Natural killer cell (primary cell): ENCODE measurements at places on chromosomes 12 and 14.

- DNase-seq: no peak
Observed at GRCh38 chr12:48334808-48335207, 15.9 kb downstream of the ZNF641 start.

- DNase-seq: no peak
Observed at GRCh38 chr12:28794786-28795185, 354.3 kb upstream of the FAR2 start.

- no peak for DNase-seq
Observed at GRCh38 chr12:19802915-19803314, 363.6 kb downstream of the AEBP2 start.

- no peak for DNase-seq
Observed at GRCh38 chr14:52790756-52791222, 618 bp downstream of the GNPNAT1 start.

GRCh38 chr12:93292731-93293566, 84.8 kb upstream of the NUDT4 start:
- no peak for DNase-seq

DNA sequence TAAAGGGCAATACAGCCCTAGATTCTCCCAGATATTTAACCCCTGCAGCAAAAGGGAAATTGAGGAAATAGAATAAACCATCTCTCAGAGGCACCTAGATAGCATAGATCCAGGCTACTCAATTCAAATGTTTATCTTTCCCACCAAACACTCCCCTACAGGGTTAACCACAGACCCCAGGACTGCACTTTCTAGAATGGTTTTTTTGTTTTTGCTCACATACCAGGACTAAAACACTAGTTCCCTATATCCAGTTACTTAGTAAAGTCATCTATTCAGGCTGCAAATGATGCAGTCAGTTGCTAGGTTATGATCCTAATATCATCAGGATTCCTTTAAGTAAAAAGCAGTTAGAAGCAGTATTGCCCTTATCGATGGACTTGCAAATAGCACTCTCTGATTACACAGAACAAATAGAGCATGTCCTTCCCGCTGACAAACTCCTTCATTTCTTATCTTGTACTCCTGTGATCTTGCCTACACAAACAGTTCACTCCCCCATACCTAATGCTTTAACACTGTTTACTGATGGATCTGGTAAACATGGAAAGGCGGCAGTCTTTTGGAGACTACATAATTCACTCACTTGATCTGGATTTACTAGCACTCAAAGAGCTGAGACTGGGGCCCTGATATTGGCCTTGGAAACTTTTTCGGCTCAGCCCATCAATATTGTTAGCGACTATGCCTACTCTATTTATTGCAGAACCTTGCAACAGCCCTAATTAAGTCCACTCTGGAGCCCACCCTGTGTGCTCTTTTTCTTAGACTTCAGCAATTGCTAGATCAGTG, 257.2 kb upstream of the DIO2 start:
- no peak for DNase-seq

GRCh38 chr14:77270361-77271112, 469 bp downstream of the NGB start:
- DNase-seq: no peak

DNA sequence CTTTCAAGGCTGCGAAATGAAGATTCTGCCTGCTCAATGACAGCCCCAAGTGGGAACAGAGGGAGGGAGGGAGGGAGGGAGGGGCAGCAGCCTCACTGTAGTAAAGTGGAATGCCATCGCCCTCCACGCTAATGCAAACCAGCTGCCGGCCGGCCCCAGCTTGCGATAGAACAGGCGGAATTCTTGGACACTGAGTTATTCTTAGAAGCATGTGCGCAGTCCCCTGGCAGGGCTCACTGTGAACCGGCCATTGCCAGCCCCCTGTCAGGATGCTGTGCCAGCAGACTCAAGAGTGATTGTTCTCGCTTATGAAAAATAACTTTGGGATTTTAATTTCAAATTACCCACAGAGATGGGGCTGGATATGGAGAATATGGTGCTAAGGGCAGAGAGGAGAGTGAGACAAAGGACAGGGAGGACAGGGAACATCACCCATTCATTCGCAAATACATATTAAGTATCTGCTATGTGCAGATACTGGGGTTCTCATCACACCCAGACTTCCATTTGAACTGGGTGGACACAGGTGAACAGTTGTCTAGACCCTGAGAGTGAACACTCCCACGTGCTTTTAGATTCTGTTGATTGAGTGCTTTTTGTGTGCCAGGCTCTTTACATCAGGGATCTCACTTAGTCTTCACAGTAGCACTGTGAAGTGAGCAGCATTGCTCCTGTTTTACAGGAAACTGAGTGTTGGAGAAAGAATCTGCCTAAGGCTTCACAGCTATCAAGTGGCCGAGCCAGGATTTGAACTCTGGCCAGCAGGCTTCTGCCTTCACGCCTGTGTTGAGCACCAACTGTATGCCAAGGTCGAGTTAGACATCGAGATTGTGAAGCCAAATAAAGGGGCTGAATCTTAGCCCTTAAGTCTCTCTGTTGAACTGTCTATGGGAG, 192.9 kb downstream of the C12orf75 start:
- DNase-seq: no peak

GRCh38 chr14:76808011-76808410, 4.7 kb downstream of the ANGEL1 start:
- DNase-seq: no peak

- DNase-seq: no peak
Observed at GRCh38 chr14:100649173-100649519, 61.9 kb upstream of the BEGAIN start.

DNA sequence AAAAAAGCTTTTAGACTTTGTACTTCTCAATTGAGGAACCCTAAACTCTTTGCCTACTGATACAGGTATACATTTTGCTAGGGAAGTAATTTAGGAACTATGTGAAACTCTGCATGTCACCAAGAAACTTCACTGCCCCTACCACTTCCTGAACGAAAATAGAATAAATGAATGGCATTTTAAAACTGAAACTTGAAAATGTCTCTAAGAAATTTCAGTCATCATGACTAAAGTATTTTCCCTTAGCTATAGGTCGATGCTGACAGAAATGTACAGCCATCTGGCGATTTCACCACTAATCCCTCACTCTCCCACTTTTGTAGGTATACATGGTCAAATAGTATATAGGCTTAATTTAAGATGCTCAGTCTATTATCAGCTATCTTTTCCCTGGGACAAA, 194.9 kb upstream of the SYT10 start:
- DNase-seq: no peak

DNA sequence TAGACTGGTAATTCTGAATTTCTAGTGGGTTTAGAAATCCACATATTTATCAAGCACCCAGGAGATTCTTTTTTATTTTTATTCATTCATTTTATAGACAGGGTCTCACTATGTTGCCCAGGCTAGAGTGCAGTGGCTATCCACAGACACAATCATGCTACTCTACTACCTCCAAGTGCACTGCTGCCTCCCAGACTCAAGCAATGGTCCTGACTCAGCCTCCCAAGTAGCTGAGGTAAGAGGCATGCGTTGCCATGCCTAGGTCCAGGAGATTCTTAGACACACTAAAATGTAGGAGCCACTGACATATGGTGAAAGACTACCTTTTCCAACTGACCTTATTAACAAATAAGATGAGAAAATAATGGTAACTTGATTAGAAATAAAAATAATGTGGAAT, 38.9 kb downstream of the KIF21A start:
- no peak for DNase-seq

DNA sequence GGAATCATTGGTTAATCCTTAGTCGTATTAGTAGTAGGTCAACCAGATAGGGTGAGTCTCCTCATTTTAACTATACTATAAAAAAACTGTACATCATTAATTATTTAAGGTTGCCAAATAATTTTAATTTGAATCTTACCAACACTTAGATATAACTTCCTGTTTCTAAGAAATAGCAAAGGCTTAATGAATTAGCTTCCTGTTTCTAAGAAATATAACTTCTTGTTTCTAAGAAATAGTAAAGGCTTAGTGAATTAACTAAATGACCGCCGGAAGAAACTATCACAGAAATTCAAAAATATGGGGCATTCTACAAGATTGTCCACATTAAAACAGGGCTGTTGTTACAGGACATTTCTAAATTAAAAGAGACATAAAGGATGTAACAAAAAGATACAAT, 392.9 kb upstream of the FOXG1 start:
- no peak for DNase-seq

DNA sequence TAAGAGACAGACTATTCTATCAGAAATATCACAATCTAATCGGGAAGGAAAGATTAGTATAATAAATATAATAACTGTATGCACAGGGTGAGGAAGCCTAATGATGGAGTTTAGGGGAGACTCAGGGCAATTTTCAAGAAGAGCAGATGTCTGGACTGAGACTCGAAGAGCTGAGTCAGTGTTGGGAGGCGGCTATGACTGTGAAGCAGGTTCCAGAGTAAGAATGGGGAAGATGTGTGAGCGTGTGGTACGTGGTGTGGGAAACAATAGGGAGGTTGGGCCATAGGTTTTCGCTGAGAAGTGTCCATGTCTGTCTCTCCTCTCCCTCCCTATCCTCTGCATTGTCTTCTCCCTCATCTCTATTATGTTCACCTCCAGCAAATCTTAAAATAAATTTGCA, 85.6 kb downstream of the LMO3 start:
- no peak for DNase-seq

- peak; percentile 81 for DNase-seq
Observed at GRCh38 chr12:49098035-49098451, 3.4 kb upstream of the DHH start.

GRCh38 chr12:102964872-102965271, 7.4 kb downstream of the ASCL1 start:
- DNase-seq: no peak

DNA sequence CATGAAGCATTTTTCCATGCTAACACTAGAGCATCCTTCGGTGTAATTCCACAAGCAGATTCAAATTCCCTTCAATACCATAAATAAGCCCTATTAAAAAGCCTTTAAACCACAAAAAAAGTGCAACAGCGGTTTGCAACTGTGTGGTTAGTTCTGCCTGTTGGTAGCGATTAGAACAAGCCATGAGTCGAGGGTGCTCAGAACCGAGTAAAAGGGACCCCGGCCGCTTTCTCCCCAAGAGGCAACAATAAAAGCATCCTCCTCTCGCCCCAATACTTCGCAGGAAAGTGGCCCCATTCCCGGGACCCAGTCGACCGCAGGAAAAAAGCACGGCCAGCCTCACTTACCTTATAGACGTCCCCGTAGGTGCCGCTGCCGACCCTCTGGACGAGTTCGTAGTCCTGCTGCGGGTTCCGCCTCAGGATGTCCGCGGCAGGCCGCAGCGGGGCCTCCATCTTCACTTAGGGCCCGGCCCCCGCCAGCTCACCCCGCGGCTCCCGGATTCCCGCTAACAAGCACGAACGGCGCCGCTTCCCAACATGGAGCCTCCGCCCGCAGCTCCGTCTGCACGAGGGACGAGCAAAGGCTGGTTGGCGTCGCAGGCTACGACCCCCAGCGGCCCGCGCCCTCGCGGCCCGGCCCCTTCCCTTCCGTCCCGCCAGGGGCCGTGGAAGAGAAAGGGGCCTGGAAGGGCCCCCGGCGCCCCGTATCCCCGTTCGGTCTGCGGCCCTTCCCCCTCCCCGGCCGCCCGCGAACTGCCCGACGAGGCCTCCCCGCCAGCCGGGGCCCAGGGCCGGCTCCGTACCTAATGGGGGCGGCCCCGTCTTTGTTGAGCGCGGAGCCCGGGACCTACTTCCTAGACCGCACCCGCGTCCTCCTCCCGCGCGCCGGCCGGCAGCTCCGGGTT, 521 bp downstream of the MAP4K5 start:
- peak; percentile 54 for DNase-seq

DNA sequence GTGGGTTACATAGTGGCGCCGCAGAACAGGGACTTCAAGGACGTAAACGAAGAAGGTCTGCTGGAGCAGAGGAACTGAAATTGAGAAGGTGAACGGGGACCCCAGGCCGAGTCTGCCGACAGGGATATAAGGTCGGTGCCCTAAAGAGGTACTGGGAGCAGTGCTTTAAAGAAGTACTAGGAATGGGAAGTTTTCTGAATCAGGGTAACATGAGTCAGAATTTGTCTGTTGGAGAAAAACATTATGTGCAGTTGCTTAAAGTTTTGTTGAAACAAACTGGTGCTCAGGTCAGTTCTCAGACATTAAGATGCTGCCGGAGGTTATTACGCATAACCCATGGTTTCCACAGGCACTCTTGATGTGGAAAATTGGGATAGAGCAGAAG, 14.8 kb upstream of the SLC10A1 start:
- no peak for DNase-seq

- DNase-seq: no peak
Observed at GRCh38 chr12:71746974-71747611, 7.6 kb upstream of the RAB21 start.

DNA sequence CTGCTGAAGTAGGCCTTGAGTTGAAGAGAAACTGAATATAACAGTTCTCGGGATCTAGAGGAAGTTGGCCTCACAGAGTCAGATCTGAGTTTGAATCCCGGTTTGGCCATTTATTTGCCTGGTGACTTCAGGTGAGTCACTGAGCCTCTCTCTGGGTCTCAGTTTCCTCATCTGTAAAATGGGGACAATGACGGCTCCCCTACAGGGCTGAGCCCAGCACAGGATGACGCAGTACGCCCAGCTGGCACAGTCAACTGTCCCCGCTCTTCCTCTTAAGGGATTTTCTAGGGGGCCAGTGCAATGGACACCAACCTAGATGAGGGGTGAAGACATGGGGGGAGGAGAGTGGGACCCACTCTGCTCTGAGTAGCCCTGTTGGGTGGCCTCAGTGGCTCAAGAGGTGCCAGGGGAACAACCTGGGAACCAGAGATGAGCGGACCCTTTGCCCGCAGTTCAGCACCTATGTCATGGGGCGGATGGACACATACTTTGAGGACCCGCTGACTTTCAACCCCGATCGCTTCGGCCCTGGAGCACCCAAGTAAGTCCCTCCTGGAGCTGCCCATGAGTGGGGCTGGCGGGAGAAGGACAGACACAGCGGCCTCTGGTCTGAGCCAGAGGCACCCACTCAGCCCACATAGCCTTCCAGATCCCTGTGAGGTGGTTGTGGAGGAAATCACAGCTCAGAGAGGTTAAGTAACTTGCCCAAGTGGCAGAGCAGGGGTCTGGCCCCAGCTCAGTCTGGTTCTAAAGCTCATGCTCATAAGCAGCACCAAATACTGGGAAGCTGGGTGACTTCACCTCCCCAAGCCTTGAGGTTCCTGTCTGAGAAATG, 41.1 kb downstream of the CYP46A1 start:
- peak; percentile 6 for DNase-seq

- DNase-seq: no peak
Observed at GRCh38 chr12:5037795-5038357, 5.8 kb upstream of the KCNA5 start.

DNA sequence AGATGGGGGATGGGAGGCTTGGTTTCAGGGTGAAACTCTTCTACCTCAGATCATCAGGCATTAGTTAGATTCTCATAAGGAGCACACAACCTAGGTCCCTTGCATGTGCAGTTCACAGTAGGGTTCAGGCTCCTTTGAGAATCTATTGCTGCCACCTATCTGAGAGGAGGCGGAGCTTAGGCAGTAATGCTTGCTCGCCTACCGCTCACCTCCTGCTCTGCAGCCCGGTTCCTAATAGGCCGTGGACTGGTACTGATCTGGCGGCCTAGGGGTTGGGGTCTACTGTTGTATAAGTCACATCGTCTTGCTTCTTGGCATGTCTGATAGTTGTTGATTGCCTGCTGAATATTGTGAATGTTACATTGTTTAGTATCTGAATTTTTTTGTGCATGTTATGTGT, 12.2 kb downstream of the SCYL2 start:
- no peak for DNase-seq
